Occipital lobe (tissue), 3 donors: ENCODE measurements at places on chromosomes 2 and 18.

DNA sequence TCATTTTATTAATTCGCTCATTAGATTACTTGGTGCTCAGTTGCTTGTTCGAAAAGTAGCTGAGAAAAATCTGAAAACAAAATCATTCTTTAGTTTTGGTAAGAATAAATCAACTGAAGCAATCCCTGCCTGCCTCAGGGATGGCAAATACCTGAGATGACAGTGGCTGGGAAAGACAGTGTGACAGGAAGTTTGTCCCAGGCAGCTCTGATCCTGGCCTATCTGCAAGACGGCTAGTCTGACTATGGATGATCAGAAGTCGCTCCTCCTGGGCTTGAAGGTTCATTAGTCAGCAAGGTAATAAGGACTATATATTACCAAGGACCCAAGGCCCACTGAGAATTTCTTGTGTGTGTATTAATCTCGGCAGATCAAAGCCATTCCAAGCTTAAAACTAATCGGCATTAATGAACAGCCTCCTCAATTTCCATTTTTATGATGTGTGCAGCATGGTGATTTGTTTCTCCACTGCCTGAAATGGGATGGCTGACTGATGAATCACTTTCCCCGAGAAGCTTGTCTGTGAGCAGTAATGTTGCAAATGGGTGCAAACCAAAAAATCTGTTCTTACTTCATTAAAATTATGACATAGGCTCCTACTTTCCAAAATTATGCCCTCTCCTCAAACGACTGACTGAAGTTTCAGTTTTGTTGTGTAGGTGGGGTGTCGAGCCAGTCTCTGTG, 199.9 kb downstream of the ACTR3 start:
- DNase-seq, result peak; percentile 4

- DNase-seq, result no peak
These were observed 22.2 kb upstream of the TMEM87B start for GRCh38 chr2:112032689-112033465.

DNA sequence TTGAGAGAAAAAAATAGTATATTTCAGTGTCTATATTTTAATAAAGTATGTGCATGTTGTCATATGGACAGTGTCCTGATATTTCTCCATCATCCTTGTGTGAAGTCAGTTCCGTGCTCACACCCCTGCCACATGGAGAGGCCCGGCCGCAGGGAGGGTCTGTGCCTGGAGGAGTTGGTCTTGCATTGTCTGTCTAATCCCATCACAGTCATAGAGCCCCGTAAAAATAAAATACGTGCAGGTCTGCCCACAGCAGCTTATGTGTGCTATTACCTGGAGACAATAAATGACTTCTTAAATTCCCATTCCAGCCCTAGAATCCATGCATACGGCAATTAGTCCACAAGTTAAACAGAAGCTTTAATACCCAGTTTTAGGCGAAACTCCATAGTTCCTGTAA, 20.1 kb downstream of the MAPRE2 start:
- DNase-seq, result no peak

DNA sequence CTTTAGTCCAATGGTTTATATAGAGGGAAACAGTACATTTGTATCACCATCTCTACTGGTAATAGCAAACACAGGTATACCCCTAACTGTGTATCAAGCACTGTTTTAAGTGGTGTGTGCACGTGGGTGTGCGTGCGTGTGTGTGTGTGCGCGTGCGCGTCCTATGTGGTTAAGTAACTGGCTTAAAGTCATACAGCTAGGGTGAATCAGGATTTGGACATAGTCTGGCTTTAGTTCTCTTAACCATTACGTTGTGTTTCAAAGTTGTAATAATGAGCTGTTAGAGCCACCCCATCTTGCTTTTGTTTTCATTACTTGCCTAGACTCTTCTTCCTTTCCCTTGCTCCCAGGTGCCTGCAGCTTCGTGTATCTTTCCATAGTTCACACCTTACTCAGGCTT, 2.1 kb downstream of the HADHB start:
- no peak for DNase-seq

DNA sequence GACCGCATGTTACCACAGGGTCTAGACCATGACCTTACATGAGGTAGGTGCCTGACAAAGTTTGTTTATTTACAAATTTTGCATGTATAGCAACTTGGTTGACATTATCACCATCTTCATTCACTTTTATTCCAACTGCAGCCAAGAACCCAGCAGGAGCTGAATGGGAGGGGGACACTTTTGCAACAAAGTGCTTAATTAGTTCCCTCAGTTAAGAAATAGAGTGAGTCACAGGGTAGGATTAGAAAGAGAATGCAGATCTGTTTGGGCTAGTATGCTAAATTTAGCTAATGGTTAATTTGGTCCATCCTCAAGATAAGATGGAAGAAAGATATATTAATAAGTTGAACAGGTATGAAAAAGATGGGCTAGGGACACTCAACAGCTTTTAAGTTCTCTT, 678.9 kb downstream of the ARHGAP15 start:
- DNase-seq, result no peak

DNA sequence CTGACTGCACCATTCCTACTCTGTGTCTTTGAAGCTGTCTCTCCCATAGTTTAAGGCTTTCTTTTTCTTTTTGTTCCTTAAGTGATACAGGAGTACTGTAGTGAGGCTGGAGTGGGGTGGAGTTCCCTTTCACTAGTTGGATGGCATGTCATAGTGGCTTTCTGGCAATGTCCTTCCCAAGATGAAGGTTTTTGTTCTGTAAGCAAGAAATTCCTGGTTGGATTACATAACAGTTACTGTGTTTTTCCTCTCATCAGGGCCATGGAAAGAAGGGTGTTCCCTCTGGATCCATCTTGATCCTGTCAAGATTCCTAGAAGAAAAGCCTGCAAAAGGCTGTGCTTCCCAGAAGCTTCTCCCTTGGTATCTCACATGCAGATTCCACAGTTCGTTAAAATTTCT, 84.2 kb downstream of the ACKR3 start:
- no peak for DNase-seq

- no peak for DNase-seq
These were observed 1.3 kb upstream of the FAM136A start for GRCh38 chr2:70303186-70303585.

DNA sequence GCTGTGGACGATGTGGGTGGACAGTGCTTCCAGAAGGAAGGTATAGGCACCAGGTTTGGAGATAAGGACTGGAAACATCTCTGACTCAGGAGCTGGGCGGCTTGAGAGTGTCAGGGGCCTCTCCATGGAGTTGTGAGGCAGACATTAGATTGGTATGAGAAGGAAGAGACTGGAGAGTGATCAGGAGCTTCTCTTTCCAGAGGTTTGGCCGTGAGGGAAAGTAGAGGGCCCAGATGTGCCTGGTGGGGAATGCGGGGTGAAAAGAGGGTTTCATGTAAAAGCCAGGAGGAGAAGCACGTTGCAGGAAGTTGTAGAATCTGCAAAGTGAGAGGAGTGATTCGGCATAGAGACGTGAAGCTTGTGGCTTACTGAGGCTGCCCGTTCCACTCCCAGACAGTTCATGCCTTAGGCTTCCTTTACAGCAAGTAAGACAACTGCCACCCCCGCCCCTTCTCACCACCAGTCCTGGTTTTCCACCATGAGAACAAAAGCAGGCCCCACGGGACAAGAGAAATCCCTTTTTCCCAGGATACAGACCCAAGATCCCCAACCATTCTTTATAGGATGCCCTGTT, 166.3 kb upstream of the HDAC4 start:
- DNase-seq, result no peak

DNA sequence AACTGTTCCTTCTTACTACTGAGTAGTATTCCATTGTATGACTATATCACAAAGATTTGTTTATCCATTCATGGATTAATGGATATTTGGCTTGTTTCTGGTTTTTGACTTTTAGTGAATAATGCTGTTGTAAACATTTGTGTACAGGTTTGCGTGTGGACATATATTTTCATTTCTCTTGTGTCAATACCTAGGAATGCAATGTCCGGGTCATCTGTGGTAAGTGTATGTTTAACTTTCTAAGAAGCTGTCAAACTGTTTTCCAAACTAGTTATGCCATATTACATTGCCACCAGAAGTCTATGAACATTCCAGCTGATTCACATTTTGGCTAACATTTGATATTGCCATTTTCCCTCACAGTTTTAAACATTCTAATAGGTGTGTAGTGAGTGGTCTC, 29.1 kb upstream of the SLC16A14 start:
- DNase-seq, result no peak

GRCh38 chr2:141260911-141261310, 869.9 kb downstream of the LRP1B start:
- no peak for DNase-seq

- DNase-seq, result peak; percentile 48
These were observed 21.9 kb upstream of the MTERF4 start for GRCh38 chr2:241123816-241124536.

- no peak for DNase-seq
These were observed 32.1 kb downstream of the REEP1 start for GRCh38 chr2:86305195-86305914.
